ENCODE measurements at places on chromosomes 4 and X. TPM values are rescaled to one million over a fixed set of nuclear protein-coding genes. Genes with fewer than 3 reads are reported as not detected.

GRCh38 chrX:48676893-48677270, 6.7 kb upstream of the WAS start:
- no peak for DNase-seq

GRCh38 chrX:135421932-135422809, at the start of gene SMIM10L2A:
SMIM10L2A (plus strand) TSS chrX:135421944; CDS start chrX:135422132, 188 bp downstream.
- no peak for DNase-seq

DNA sequence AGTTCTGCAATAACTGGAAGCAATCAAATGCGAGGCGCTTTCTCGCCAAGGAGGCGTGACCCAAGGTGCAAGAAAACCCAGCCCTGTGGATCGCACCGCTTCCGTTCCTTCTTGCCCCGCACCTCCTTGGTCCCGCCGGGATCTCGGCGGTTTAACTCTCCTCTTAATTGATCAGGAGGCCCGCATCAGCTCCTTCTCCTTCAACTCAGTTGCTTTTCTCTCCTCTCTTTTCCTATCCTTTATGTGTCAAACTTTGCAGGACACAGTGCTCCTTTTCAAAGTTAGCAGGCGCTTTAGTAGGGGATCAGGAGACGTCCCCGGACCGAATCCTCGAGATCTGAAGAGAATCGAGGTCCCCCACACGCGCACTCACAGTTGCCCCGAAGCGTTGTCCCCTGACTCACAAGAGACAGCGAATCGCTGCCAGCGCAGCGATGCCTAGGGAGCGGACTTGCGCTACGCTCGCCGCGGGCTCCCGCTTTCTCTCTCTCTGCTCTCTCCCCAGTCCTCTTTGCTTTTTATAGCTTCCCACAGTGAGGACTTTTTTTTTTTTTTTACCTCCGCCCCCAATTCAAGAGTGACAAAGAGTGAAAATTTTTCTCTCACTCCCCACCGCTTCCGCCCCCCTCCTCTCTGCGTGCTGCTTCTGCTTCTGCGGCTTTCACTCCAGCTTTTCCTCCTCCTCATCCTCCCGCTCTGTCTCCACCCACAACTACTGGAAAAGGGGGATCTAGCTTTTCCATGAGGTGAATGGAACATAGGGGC, at the start of gene DKK2:
DKK2 (minus strand) TSS at position 495 of the 765 bp plus-strand sequence. CDS start 722 bp downstream, outside the sequence.
- peak; percentile 80 for DNase-seq

DNA sequence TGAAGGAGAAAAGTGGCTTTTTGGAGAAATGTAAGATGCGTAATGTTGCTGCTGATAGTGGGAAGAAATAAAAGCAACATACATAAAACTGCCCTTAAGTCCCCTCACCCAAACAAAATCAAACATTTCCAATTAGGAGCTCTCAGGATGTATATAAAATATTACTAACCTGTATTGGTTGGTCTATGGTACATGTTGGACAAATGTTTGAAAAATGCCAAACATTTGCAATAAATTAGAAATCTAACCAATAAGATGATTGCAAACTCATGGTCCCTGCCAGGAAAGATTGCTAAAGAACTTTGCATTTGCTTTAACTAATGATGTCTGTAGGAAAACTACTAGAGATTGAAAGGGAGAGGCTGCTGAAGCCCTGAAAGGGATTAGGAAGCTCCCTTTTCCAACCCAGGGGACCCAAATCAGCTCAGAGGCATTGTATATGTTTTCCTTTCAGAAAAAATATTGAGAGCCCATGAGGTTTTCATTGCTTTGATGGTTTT, 1.8 kb downstream of the SFRP2 start:
- no peak for DNase-seq

GRCh38 chr4:10164877-10165283, 48.3 kb upstream of the WDR1 start:
- peak; percentile 36 for DNase-seq

DNA sequence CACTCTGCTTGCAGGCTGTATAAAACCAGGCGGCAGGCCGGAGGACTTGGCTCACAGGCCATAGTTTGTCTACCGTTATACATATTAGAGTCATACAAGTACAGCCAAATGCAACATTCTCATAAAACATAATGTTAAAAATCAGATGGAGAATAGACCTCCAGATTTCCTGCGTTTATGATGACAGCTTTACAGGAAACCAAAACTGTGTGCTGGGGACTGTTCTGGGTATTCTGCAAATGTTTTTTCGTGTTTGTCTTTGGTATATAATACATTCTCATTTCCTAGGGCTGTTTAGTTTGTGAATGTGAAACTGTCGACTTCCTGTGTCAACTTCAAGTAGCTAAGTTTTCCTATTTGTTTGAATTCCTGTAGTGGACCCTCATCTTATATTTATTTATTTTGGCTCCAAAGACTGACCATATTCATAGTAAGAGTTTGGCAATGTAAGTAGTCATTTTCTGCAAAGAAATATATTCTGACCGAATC, 79.5 kb upstream of the FAM9C start:
- DNase-seq, result peak; percentile 33

- DNase-seq, result no peak
Observed at GRCh38 chr4:151581570-151581969, 172.6 kb downstream of the FHIP1A start.

DNA sequence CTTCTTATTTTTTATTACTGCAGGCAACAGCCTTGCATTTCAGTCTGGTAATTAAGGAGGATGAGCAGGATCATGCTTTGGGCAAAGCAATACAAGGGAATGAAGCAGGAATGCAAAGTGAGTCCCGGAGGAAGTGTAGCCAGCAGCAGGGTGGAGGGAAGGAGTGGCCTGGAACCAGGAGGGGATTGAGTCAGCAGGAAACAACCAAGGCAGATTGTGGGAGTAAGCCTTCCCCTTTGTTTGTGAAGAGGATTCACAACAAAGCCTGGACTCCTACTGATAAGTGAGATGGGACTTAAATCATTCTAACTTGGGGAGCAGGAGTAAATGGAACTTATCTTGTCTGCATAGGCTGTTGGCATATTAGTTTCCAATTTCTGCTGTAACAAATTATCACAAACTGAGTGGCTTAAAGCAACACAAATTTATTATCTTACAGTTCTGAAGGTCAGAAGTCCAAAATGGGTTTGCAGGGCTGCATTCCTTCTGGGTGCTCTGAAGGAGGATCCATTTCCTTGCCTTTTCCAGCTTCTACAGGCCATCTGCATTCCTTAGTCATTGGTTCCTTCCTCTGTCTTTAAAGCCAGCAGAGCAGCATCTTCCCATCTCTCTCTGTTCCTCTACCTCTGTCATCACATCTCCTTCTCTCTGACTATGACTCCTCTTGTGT, 93.2 kb upstream of the AP1S2 start:
- no peak for DNase-seq

DNA sequence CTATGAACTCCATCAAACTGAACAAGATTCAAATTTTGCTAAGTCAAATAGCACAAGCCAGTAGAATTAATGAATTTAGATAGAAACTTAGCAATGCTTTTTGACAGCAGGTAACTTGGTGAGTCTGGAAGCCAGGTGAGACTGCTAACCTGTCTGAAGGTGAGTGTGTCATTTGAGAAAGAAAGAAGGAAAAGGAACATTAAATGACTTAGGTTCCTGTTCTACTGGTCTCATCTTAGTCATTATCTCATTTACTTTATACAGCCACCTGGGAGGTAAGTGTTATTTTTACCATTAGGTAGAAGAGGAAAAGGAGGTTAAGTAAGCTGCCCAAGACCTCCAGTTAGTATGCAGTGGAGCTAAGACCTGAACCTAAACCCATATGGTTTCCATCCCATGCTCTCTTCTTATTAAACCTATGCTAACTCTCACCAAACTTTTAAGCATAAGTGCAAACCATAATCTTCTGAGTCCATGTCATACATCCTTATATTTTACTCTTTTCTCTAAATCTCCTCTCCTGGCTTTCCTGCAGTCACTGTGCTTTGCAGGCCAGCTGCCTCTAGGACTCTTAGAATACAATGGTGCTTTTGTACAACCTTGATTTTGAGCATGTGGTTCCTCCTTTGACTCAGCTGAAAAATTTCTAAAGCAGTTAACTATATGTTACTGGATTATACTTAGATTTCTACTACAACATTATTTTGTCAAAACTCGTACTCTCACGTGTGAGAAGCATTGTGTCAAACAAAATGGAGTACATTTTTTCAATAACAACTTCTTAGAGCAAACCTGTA, 68.5 kb downstream of the ATP10D start:
- DNase-seq, result no peak

DNA sequence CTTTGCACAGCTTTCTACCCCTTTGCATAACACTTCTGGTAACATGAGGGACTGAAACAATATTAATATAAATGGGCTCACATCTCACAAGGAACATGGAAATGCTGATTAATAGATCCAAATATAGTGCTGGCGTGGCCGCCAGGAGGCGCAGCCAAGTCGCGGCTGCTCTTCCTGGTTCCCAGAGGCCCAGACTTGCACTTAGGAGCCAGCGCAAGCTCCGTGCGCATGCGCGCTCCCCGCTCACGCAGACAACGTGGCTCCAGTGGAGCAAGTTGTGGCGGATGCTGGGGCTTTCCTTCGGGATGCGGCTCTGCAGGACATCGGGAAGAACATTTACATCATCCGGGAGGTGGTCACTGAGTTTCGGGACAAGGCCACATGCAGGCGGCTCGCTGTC, 318.3 kb upstream of the SLC7A11 start:
- no peak for DNase-seq

DNA sequence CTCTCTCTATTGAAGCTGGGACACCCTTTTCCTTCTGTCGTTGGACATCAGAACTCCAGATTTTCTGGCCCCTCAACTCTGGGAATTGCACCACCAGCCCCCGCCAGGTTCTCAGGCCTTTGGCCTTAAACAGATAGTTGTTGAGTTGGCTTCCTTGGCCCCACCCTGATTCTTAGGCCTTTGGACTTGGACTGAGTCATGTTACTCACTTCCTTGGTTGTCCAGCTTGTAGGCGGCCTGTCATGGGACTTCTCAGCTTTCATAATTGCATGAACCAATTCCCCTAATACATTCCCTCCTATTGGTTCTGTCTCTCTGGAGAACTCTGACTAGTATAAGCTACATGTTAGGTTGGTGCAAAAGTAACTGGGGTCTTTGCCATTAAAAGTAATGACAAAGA, 195.7 kb downstream of the GPAT3 start:
- DNase-seq, result no peak

- no peak for DNase-seq
Observed at GRCh38 chr4:90857081-90857820, 730.1 kb downstream of the CCSER1 start.

DNA sequence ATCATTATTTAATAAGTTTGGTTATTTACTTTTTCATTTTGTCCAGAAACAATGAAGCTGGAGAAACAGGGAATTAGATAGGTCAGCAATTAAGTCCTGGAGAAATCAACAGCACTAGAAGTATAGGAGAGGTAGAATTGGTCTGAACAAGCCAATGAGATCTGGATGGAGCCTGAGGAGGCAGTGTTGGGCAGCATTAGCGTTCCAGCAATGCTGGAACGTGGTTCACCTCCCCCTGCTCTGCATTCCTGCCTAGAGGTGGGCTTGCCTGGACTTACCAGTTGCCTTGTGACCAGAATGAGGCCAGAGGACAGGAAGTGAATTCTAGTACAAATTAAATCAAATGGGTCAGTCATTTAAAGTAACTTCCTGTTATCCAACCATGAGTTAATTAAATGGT, 4.6 kb downstream of the RASSF6 start:
- DNase-seq, result no peak

- DNase-seq, result no peak
Observed at GRCh38 chrX:16212024-16212423, 44.7 kb downstream of the MAGEB17 start.

GRCh38 chr4:81509822-81510221, 38.1 kb upstream of the RASGEF1B start:
- DNase-seq, result no peak

GRCh38 chr4:52234561-52235440, 183.7 kb downstream of the SPATA18 start:
- peak; percentile 78 for DNase-seq

- DNase-seq, result no peak
Observed at GRCh38 chrX:27519226-27519625, 56.1 kb upstream of the PPP4R3C start.

- no peak for DNase-seq
Observed at GRCh38 chr4:112201915-112202505, 29.6 kb upstream of the AP1AR start.

DNA sequence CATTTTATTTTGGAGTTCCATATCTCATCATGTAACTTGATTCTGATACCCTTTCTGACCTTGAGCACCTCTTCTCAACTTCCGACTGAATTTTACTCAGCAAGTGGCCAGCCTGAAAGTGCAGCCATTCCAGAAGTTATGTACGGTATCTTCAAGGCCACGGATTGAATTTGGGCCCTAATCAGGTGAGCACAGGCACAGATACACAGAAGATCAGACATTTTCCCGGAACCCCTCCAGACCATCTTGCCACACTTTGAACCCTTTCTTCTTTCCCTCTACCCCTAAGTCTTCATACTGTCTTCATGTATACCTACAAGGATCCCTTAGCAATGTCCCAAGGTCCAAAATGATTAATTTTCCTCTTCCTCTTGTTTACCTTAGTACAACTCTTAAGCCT, 108.2 kb downstream of the FNIP2 start:
- DNase-seq, result no peak

DNA sequence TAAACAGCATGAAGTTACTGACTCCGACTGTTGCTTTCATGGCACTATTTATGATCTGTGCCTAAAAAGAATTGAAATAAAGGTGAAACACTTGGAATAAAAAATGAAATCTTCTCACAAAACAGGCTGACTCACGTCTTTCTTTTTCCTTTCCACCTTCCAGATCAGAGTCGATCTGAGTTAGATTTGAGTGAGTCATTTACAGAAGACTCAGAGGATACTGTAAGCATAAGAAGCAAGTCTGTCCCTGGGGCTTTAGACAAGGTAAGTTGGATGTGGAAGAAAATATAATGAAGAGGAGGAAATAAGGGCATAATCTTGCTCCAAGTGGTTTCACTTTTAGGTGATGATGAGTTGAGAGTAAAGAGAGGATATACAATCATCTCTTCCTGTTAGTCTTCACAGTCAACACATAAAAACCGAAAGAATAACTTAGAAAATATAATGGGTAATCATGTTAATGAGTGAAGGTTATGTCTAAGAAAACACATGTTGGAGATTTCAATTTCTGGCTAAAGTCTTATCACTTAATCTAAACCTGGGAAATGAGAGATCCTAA, 89.7 kb downstream of the SYTL5 start:
- DNase-seq, result no peak

DNA sequence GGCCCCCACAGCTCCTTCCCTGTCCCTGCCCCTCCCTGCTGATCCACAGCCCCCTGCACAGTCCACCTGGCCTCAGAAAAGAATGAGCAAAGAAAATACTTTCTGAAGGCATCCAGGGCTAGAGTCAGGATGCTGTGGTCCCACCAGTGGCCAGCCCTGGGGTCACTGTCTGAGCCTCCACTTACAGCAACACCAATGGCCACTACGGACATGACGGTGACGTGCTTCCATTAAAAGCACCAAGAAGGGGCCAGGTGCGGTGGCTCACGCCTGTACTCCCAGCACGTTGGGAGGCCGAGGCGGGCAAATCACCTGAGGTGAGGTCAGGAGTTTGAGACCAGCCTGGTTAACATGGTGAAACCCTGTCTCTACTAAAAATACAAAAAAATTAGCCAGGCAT, 4.0 kb downstream of the JAKMIP1 start:
- DNase-seq, result no peak

- no peak for DNase-seq
Observed at GRCh38 chrX:8349816-8350544, 114.7 kb upstream of the VCX3B start.

Gene SULT1E1
- 102 TPM for total RNA-seq

Gene IL3RA
- 4.1 TPM for total RNA-seq

Gene FGF16
- not detected for total RNA-seq

Gene CLIC2
- total RNA-seq, result 0.96 TPM

Gene NAT8L
- total RNA-seq, result 0.48 TPM

Gene OPHN1
- 8.7 TPM for total RNA-seq

Gene BEX3
- total RNA-seq, result 102 TPM

Gene CXCL11
- total RNA-seq, result 0.96 TPM
